ENCODE measurements at places on chromosomes 6 and 20.

DNA sequence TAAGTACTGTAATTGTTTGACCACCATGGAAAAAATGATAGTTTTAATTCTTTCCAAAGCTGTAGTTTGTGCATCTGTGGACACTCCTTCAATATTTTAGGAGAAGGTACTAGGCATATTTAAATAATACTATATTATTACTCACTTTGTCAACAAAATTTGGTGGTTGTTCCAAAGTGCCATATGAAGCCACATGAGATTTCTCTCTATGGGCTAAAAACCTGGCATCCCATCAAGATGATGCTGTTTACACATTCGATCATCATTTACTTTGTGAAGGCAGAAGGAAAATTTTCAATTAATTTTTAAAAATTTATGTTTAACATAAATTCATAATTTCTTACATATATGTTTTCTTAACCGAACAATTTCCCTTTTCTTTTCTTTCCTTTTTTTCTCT is 502.6 kb upstream of the JAG1 start:
- no peak for DNase-seq

GRCh38 chr6:3534599-3534998 is 77.7 kb upstream of the SLC22A23 start:
- DNase-seq: no peak

- no peak for DNase-seq
These were observed 26.3 kb downstream of the RAMACL start for GRCh38 chr6:166560222-166560621.

- DNase-seq: no peak
These were observed 112.2 kb downstream of the IRF4 start for GRCh38 chr6:503610-504362.

- DNase-seq: no peak
These were observed 326.9 kb downstream of the UBE3D start for GRCh38 chr6:82738773-82739172.

- no peak for DNase-seq
These were observed 94.8 kb downstream of the CDYL start for GRCh38 chr6:4870821-4871494.

GRCh38 chr6:14123386-14124111 is 6.0 kb downstream of the CD83 start:
- no peak for DNase-seq

GRCh38 chr6:90284236-90285041 is 12.2 kb downstream of the BACH2 start:
- DNase-seq: peak; percentile 61

DNA sequence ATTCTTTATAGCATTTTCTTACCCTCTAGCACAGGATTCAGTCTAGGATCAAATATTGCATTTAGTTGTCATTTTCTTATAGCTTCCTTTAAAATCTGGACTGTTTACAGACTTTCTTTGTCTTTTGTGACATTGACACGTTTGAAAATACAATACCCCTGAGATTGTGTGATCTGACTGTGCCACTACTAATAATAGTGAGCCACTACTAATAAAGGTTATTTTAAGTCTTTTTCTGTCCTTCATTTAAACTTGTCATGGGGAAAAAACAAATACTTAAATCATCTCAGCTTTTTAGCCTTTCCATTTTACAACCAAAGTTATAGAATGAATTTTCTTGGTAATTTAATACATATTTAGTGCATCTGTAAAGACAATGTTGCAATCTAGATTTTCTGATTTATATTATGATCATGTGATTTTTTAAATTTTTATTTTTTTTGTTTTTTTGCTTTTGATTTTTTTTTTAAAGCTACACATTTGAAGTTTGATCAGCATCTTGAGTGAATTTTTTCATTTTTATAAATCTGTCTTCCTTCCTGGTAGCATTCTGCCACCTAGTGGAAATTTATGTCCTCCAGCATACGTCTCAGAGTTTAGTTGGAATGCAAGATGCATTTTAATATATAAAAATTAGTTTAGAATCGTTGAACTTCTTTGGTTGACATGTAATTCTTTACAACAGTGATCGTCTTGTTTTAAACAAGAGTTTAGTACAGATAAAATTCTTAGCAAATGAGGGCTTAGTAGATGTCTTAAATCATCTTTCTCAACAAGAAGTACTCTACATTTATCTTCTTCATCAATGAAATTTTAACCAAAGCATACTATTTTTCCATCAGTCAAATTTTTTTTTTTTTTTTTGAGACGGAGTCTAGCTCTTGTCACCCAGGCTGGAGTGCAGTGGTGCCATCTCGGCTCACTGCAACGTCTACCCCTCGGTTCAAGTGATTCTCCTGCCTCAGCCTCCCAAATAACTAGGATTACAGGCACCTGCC is 119.4 kb downstream of the NCOA3 start:
- no peak for DNase-seq

DNA sequence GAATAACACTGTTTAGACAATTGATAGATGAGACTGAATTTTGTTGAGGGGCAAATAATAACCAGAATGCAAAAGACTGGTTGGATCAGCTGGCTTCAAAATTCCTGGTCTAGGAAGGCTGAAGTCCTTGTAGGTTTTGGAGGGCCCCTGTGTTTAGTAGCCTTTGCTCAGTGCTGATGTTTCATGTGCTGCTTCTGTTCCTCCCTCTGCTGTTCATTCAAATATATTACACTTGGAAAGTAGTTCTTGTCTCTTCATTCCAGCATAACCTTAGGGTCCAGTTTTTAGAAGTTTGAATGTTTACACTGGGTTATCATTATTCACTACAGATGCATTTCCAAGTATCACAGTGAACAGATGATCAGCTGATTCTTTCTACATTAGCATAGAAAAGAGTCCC is 72.5 kb downstream of the FLRT3 start:
- DNase-seq: no peak

- no peak for DNase-seq
These were observed 1.8 kb upstream of the JARID2 start for GRCh38 chr6:15243910-15244619.

DNA sequence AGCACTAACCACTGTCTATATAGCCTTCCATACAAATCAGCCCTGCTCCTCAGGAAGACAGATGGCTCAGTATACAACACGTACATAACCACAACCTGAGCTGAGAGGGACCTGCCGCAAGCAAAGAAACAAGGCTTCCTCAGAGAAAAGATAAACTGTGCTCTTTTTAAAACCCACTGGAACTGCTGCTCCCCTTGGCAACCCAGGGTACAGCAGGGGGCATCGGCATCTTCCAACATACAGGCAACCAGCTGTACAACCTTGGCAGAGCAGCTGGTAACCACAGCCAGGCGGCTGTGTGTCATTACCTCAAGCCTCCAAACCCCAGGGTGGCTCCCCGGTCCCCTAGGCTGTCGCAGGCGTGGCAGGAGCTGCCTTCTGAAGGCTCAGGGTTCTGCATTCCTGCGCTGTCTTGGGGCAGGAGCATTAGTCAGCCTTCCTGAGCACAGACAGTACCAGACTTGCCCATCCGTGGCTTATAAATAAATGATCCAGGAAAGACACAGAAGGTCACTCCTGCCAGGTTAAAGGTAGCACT is 249.5 kb downstream of the ADGRG6 start:
- DNase-seq: peak; percentile 56

DNA sequence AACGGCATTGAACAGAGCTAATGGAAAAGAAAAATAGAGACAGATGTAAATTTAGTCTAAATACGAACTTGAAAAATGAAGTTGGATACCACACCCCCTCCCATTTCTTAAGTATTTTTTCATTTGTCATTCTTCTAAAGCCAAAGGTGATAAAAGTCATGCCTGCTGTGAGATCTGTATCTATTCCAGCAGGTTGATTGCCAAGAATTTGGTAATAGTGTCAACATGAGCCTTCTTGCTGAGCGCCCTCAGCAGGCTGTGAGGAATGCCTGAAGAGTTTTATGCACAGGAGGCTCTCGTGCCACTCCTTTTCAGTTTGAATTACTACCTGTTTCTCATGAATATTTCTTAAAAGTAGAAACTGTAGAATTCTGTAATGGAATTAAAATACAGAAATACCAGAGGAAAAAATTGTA is 165.4 kb downstream of the QKI start:
- no peak for DNase-seq

DNA sequence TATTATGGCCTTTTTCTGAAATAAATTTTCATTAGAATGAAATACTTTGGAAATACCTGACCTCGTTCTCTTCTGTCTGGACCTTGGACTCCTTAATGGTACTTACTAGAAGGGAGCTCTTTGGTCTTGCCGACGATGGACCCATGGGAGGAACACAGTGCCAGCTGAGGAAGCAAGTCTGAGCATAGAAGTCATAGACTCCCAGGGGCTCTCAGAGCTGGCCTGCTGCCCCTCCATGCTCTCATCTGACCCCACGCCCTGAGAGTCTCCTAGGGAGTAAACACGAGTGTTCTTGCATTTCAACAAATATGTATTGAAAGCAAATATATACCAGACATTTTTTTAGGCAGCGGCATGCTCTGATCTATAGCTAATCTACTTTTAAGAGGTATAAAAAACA is 87.8 kb downstream of the PLEKHG1 start:
- no peak for DNase-seq

GRCh38 chr6:128964233-128964755 is 81.4 kb downstream of the LAMA2 start:
- no peak for DNase-seq

DNA sequence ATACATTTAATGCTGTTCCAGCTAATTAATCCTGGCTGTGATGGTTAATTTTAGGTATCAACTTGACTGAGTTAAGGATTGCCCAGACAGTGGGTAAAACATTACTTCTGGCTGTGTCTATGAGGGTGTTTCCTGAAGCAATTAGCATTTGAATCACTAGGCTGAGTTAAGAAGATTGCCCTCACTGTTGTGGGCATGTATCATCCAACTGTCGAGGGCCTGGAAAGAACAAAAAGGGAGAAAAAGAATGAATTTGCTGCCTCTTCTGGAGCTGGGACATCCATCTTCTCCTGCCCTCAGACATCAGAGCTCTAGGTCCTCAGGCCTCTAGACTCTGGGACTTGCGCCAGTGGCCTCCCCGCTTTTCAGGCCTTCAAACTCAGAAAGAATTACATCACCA is 34.3 kb downstream of the SDHAF4 start:
- DNase-seq: no peak

- DNase-seq: no peak
These were observed 329.1 kb downstream of the ZFAND3 start for GRCh38 chr6:38148606-38149005.

All from activated naive CD4-positive, alpha-beta T cell treated with anti-CD3 and anti-CD28 coated beads, Interleukin-2, amount 50 U/mL, for 16 hours (primary cell).